ENCODE measurements at places on chromosomes 5 and 9.

DNA sequence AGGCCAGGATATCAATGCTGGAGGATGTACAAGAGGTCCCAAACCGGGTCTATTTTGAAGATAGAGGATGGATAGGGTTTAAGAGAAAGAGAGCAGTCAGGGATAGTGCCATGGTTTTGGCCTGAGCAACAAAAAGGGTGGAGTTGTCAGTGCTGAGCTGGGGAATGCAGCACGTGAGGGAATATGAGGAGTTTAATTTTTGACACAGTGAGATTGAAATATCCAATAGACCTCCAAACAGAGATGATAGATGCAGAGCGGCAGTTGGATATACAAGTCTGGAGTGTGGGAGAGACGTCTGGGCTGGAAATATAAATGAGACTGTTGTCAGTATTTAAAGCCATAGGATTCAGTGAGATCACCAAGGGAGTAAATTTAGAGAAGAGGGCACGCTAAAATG lies 136.7 kb upstream of the EFNA5 start:
- DNase-seq: no peak

- DNase-seq: no peak
Measured at GRCh38 chr9:23551311-23551721, 274.7 kb downstream of the ELAVL2 start.

DNA sequence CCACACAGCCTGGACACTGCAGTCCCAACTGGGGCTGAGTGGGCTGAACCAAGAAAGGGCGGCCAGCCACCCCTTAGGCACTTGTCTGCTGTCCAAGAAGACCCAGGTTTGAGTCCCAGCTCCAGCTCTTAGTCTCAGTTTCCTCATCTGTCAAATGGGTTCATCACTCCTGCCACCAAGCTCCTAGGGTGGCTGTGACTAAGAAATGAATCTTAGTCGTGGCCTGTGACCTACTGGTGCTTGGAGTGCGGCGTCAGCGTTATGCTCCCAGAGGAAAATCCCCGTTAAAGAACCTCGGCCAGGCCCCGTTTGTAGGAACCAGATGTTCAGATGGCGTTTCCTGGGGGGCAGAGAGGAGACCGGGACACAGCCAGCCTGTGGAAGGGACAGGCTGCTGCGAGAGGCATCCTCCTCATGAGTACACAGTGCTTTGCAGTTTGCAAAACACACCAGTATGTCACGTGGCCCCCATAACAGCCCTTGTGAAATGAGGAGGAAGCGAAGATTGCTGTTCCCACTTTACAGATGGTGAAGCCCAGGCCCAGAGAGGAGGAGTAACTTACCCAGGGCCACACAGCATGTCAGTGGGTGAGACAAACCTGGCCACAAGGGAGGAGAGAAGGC lies 3.3 kb downstream of the FIBCD1 start:
- no peak for DNase-seq

GRCh38 chr5:95986937-95987520 lies 25.4 kb upstream of the ELL2 start:
- DNase-seq: no peak

DNA sequence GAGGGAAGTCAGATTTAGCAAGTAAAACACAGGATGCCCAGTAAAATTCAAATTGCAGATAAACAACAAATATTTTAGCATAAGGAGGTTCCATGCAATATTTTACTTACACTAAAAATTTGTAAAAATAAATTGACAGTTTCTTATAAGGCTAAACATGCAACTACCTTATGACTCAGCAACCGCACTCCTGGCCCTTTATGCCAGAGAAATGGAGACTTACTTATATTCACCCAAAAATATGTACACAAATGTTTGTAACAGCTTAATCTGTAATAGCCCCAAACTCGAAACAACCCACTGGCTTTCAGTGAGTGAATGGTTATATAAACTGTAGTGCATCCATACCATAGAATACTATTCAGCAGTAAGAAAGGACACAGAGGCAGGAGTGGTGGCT lies 28.6 kb upstream of the TRIM14 start:
- no peak for DNase-seq

DNA sequence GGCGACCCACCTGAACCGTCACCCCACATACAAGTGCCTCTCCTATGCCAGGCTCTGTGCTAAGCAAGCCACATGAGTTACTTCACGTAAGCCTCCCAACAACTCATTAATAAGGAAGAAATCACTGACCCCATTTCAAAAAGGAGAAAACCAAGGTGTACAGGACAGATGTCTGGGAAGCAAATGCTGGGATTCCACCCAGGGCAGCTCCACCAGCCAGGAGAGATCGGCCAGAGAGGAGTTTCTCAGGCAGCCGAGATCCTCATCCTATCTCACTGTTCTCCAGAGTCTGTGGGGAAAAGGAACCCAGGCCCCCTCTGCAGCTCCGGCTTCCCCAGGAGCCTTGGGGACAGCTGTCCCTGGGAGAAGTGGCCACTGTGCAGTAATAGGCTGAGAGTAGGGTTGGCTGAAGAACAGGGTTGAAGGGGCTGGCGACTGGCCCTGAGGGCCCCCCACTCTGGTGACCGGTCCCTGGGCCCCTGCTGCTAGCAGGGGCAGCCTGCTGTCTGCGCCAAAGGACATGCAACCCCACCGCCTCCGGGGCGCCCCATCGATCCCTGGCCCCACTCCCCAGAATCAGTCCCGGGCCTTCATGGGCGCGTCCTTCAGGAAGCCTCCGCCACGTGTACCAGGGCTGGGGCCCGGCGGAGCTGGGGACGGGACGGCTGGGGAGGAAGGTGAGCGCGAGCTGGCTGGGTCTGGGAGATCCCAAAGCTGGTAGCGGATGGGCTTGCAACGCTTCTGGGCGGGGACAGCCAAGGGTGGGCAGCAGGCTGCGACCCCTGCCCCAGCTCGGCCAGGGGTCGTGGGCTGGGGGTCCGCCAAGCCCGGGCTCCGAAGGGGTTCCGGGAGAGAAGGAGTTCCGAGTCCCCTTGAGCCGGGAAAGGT lies 44.1 kb upstream of the STXBP1 start:
- no peak for DNase-seq

- no peak for DNase-seq
Measured at GRCh38 chr9:8265281-8265680, 465.7 kb upstream of the DMAC1 start.

DNA sequence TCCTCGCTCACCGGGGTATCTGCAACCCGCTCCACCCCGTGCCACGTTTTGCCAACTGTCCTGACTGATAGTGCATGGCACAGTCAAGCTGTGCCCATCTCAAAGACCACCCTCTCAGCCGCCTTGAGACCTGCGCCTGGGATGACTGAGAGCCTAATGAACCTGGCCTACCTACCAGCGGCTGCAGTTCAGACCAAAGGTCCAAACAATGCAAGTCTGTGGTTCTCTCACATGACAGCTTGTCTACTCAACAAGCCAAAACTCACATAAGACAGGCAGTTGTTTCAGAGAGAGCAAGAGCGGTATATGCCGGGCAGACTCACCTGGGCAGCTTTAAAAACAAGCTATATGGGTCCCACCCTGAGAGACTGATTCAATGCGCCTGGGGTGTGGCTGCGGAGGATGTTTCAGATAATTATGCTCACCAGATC lies 70.5 kb downstream of the EPB41L4B start:
- peak; percentile 51 for DNase-seq

DNA sequence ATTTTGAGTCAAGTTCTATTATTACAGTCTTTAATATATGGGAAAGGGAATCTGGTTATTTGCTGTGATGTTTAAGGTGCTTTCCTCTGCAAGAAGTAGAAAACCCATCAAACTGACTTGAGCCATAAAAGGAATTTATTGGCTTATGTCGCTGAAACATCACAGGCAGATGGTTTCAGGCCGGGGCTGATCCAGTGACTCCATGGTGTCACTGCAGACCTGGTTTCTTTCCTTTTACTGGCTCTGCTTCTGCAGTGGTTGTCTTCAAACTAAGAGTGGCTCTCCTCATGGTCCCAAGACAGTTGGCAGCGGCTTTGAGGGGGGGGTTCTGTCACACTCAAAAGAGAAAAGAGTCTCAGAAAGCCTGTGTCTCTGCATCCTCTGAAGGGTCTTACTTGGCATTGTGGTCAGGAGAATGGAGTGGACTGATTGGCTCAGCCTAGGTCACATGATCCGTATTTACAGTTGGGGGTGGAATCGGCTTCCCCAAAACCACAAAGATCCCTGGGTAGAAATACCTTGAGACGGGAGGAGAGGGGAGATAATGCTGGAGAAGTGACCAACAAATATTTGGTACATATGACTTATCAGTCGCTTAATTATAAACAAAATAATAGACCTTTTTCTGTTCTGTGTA lies 106.3 kb downstream of the DAPK1 start:
- no peak for DNase-seq

All from NCI-H2081 (cell line).